ENCODE measurements at places on chromosomes 7 and 10.
A peak's percentile ranks its signal among the peaks of the same experiment; 100 is the strongest.

GRCh38 chr10:124162774-124163354, 69.5 kb upstream of the CHST15 start:
- no peak for DNase-seq

GRCh38 chr7:116351966-116352365, 141.6 kb downstream of the TES start:
- no peak for DNase-seq

- no peak for DNase-seq
Observed at GRCh38 chr7:157731126-157731525, 394.3 kb downstream of the DNAJB6 start.

- no peak for DNase-seq
Observed at GRCh38 chr10:78512205-78512550, 478.5 kb downstream of the RPS24 start.

GRCh38 chr7:104629408-104629807, 301.0 kb downstream of the LHFPL3 start:
- DNase-seq: no peak

DNA sequence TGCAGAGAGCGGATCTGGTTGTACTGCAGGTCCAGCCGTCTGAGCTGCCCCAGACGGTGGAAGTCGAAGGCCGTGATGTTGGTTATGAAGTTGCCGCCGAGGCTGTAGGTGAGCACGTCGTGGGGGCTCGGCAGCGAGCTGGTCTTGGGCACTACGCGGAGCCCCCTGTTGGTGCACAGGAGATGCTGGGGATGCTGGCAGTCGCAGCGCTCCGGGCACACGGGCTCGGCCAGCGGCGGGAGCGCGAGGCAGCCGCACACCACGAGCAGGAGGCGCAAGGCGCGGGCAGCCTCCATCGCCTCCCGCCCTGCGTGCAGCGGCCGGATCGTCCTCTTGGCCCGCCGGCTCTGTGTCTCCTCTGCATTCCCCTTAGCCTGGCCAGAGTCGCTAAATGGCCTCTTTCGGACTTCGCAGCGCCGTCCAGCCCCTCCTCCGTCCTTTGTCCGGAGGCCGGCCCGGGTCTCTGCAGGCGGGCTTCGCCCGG, 337 bp downstream of the TRIL start:
- peak; percentile 22 for DNase-seq

Measured in spinal cord (tissue), 10 donors.